ENCODE measurements at places on chromosomes 6 and 20. TPM values are rescaled to one million over a fixed set of nuclear protein-coding genes. Genes with fewer than 3 reads are reported as not detected.

DNA sequence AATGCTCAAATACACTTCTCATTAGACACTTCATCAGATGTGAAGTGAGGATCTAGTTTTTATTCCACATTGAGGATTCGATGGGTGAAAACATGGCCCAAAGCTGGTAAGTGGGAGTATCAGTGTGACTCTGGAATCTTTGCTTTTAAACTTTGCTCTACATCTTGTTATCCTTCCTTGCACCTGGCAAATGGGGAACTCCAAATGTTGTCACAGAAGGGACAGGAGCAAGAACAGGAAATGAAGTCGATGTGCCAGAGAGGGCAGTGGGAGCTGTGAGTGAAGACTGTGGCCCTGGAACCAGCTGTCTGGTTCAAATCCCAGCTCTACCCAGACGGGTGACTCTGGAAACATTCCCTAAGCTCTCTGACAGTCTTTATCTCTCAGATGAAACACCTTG is 86.7 kb upstream of the AGPAT4 start:
- DNase-seq = no peak

IL17A gene
- total RNA-seq = not detected

DNA sequence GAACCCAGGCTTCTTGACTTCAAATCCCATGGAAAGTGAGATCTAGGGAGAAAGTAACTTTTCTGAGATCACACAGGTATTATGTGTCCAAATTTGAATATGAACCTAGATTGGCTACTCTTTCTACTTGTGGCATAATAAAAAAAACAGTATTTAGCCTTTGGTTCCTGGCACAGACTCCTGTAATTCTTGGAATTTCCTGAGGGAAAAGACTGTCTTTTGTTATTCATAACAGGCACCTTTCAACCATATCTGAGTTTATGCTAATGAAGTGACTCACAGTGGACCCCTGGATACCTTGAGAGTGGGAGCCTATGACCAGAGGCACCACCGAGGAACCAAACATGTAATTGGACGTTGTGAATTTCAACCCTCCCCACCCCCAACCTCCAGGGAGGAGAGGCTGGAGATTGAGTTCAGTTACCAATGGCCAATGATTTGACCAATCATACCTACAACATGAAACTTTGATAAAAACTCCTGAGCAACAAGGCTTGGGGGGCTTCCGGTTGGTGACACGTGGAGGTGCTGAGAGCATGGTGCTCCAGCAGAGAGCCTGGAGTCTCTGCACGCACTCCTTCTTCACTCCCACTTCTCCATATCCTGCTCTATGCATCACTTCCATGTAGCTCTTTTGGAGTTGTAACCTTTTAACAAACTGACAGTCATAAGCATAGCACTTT is 48.8 kb downstream of the LAMA4 start:
- peak; percentile 95 for DNase-seq

DNA sequence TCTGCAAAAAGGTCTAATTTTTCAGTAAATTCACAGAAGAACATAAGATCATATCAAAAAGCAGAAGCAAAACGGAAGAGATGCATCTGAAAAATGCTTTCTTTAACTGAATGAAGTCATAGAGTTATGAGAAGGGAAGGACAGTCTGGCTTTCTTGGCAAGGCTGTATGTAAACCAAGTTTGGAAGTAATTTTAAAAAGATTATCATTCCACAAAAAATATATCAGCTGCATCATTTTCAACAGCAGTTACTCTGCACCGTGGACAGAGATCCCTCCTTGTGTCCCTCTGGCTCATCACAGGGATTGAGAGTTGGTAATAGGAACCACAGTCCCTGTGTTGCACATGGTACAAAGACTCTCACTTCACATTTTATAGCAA is 258.5 kb downstream of the HIVEP2 start:
- DNase-seq = no peak

All from HT1080 (cell line).